ENCODE measurements at places on chromosomes 4 and X.

DNA sequence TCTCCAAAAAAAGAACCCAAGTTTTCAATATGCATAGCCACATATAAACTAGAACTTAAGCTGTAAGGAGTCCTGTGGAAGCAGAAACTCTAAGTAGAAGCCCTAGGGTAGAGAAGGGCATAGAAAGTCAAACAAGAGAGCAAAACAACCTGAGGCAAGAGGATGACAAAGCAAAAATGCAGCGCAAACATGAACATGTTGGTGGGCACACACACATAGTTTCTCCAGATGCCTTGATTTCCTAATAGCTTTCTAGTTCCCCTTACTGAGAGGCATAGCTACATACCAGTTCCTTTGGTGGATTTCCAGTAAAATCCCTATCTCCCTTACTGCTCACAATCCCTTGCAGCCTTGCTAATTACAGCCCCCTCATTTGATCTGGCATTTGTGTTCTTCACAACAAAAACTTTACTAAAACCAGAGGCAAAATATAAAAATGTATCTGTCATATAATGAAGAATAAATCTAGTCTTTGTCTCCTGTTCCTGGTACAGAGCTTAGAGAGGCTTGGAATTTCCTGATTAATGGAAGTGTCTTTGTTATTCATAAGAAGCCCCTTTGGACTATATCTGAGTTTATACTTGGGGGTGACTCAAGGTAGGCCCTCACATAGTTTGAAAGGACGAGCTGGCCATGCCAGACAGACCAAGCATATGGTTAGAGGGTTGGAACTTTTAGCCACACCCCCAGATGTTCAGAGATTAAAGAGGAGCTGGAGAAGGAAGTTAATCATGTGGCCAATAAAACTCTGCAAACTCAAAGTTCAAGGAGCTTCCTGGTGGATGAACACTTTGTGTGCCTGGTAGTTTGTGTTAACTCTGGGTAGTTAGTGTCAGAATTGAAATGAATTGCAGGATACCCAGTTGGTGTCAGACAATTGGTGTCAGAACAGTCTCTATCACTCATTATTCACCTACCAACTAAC is 52.7 kb upstream of the ZCCHC13 start:
- no peak for DNase-seq

DNA sequence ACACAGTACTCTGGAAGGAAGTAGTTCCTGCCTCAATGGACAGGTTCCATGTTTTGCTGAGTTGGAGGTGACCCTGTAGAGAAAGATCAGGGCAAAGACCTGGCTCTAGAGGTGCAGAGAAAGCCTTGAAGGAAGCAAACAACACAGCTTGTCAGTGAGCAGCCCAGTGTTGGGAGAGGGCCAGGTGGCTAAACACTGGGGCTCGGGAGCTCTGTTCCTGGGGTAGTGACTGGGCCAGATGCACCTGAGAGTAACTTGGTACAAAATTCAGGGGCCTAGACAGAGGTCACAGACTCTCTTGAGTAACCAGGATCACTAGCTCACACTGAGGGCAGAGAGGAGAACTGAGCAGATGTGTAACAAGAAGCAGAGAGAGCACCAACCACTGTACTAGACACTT is 138.4 kb upstream of the NALF2 start:
- DNase-seq = no peak

GRCh38 chr4:48141048-48141447 is 7.0 kb upstream of the TXK start:
- DNase-seq = no peak

DNA sequence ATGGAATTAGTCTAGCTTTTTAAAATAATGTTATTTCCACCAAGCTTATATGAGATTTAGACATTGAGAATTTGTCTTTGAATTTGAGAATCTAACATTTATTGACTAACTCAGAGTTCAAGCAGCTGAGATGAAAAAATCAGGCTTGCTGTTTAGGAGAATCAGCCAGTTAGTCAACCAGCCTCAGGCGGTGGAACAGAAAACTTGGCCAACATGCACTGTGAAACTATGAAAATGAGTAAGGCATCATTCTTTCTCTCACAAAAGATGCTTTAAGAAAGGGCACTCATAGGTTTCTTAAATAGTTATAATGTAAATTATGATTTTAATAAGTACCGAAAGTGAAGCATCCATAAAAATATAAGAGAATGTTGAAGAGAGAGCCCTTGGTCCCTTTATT is 84.2 kb downstream of the NFKB1 start:
- no peak for DNase-seq

DNA sequence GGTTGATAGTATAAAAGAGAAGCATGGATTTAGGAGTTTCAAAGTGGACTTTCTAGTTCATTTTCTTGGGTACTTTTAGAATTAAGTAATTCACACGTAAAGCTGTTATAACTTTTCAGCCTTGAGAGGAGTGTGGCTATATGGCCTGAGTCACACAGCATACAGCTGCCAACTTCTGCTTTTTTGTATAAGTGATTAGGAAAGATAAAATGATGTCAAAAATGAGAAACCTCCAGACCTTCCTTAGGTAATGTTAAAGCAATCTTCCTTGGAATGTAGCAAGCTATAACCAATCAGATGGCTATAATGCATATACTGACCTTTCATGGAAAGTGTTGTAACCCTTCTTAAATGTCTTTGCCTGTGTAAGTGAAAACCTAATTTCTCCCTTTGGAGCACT is 39.2 kb downstream of the RAB40AL start:
- no peak for DNase-seq

GRCh38 chrX:97594646-97595224 is 711.0 kb downstream of the RPA4 start:
- no peak for DNase-seq

DNA sequence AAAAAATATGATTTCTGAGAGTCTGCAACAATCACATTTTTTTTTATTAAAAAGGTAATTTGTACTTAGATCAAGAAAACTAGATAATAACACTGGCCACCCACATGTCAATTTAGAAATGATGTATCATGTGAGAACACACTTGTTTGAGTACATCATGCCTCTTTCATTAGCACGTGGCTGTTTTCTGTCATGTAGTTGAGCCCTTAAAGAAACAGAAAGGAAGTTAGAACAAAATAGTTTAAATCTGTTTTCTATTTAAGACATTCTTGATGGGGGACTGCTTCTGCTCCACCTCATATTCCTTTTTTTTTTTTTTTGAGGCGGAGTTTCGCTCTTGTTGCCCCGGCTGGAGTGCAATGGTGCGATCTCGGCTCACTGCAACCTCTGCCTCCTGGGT is 207.5 kb downstream of the NSUN7 start:
- no peak for DNase-seq

GRCh38 chrX:16063921-16064320 is 59.4 kb upstream of the GRPR start:
- DNase-seq = no peak

DNA sequence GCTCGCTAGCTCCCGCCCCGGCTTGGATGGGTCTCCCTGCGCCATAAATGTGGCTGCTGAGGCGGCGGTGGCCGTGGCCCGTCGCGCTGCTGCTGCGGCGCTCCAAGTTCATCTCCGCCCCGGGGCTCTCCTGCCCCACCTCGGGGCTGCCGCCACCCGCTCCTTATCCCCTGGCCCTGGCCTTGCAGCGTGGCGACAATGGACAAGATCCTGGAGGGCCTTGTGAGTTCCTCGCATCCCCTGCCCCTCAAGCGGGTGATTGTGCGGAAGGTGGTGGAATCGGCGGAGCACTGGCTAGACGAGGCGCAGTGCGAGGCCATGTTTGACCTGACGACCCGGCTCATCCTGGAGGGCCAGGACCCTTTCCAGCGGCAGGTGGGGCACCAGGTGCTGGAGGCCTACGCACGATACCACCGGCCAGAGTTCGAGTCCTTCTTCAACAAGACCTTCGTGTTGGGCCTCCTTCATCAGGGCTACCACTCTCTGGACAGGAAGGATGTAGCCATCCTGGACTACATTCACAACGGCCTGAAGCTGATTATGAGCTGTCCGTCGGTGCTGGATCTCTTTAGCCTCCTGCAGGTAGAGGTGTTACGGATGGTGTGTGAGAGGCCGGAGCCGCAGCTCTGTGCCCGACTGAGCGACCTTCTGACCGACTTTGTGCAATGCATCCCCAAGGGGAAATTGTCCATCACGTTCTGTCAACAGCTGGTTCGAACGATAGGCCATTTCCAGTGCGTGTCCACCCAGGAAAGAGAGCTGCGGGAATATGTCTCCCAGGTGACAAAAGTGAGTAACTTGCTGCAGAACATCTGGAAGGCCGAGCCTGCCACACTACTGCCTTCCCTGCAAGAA is 763 bp downstream of the USP38 start:
- no peak for DNase-seq

GRCh38 chr4:144562019-144562705 is 83.8 kb upstream of the HHIP start:
- DNase-seq = peak; percentile 72

DNA sequence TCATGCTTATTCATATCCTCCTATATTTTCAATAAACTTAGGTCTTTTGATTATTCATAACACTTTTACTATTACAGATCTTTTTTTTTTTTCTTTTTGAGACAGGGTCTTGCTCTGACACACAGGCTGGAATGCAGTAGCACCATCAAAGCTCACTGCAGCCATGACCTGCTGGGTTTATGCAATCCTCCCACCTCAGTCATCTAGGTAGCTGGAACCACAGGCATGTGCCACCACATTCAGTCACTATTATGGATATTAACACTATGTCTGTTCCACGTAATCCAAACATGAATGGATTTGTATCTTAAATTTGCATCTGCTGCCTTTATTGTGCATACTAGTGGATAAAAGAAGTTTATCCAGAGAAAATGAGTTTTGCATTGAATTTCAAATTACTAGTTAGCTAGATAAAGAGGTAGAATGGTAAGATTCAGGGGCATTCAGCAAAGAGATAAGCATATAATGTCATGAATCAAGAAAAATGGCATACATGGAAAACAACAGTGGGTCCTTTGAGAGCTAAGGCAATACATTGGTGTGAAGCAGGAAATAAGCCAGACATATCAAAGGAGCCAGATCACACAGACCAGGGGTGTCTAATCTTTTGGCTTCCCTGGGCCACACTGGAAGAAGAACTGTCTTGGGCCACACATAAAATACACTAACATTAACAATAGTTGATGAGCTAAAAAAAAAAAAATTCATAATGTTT is 13.9 kb downstream of the ANAPC10 start:
- no peak for DNase-seq

DNA sequence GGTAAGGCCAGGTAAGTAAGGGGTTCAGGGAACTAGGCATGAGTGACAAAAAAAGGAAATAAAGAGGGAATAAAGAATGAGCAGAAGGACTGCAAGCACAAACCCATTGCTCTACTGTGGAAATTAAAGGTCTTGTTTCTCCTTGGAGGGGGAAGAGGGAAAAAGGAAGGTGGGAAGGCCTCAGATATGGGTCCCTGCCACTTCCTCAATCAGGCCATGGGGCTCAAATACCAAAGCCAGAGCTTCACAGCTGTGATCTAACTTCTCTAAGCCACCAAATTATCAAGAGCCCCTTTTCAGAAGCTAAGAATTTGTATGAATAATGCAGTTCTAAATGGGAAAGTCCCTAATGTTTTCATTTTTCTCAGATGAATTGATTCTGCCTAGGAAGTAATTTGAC is 4.7 kb downstream of the USP51 start:
- no peak for DNase-seq

- no peak for DNase-seq
Observed at GRCh38 chr4:88106205-88106604, 52.2 kb downstream of the ABCG2 start.

- no peak for DNase-seq
Observed at GRCh38 chrX:16023790-16024734, 99.3 kb upstream of the GRPR start.

DNA sequence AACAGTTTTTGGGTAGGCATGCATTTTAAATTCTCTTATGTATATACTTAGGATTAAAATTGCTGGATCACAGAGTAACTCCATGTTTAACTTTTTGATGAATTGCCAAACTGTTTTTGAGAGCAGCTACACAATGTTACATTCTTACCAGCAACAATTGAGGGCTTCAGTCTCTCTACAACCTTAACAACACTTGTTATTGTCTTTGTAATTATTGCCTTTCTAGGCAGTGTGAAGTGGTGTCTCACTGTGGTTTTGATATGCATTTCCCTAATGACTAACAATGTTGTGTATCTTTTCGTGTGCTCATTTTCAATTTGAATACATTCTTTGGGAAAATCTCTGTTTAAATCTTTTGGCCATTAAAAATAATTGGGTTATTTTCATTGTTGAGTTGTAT is 17.3 kb upstream of the F11 start:
- no peak for DNase-seq

- DNase-seq = no peak
Observed at GRCh38 chr4:95317085-95317793, 231.5 kb downstream of the UNC5C start.

GRCh38 chrX:27522500-27522899 is 59.4 kb upstream of the PPP4R3C start:
- no peak for DNase-seq

GRCh38 chr4:10002278-10002677 is 19.0 kb downstream of the SLC2A9 start:
- DNase-seq = no peak

GRCh38 chr4:152115118-152115517 is 354.3 kb upstream of the GATB start:
- peak; percentile 22 for DNase-seq

DNA sequence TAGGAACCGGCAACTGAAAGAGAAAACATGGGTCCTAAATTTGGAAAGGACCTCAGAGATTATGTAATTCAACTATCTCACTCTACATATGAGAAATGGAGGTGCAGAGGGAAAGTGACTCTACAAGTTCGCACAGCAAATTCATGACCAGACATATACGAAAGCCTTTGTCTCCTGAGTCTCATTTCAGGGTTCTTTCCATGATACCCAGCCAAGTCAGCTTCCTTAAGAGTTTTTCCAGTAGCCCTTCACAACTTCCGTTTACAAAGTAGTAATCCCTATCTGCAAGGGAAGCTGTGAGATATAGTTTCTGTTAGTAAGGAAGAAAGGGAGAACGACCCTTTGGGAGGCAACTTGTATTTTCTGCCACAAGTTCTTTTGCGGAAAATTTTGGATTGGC is 110.6 kb downstream of the TEX13A start:
- no peak for DNase-seq

GRCh38 chrX:49767236-49767635 is 61.9 kb upstream of the PAGE4 start:
- DNase-seq = no peak

DNA sequence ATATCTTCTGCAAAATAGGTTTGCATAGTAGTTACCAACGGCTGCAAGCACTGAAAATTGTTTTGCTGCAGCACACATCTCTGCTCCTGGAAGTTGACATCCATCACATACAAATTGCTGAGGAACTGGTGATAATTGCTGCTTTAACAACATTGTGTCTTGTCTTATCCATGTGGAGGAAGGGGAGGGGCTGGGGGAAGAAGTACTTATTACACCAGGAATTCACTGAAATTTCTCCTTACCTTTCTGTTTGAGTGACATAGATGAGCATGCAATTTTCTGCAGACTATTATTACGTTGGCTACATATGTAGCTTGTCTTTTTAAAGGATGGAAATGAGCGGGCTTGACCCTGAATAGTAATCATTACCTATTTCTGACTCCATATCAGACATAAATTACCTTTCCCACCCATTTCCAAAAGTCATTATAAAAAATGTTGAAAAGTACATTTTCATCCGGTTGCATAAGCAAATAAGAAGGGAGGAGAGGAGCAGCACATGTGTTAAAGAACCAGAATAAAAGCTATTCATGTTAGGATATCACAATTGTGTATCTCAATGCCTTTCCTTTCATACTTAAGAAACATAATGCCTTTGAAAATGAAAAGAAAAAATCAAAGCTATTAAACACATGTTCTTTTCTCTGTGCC is 1905.6 kb downstream of the PCDH7 start:
- no peak for DNase-seq

- no peak for DNase-seq
Observed at GRCh38 chrX:1103360-1103759, 109.1 kb downstream of the CRLF2 start.

All from right forelimb (tissue), 1 donor.